ENCODE measurements at places on chromosomes 3 and 15.
A peak's percentile ranks its signal among the peaks of the same experiment; 100 is the strongest.

- peak; percentile 14 for DNase-seq
These were observed 697 bp upstream of the RAB5A start for GRCh38 chr3:19945969-19946831.

DNA sequence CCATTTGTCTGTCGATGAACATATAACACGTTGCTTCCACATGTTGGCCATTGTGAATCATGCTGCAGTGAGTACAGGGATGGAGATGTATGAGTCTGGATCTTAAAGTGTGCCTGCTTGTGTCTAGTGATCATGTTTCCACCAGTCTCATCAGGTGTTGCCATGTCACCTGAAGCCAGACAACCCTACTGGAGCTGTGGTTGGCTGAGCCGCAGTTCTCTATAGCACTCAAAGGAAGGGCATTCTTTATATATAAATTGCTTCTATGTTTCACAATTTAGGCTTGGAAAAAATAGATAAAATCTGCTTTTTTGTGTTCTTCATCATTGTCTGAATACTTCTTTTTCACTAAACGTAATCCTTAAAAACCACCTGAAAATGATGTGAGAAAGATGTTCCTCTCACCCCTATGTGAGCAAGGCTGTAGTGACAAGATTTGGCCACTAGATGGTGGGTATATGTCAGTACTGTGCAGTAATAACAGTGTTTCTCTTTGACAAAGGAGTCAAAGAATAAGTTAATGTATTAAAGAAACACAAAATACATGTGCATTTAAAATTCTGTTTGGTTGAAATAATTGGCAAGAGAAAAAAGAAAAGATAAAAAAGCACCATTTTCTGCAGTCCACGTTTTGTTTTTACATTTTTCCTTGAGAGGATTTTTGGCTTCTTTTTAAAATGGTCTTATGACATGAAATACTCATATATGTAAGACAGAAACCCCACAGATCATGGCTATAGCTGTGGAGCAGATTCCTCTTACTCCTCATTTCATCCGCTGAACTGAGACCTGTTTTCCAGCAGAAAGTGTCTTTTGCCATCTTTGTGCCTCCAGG lies 394.5 kb upstream of the DPPA4 start:
- peak; percentile 68 for DNase-seq

DNA sequence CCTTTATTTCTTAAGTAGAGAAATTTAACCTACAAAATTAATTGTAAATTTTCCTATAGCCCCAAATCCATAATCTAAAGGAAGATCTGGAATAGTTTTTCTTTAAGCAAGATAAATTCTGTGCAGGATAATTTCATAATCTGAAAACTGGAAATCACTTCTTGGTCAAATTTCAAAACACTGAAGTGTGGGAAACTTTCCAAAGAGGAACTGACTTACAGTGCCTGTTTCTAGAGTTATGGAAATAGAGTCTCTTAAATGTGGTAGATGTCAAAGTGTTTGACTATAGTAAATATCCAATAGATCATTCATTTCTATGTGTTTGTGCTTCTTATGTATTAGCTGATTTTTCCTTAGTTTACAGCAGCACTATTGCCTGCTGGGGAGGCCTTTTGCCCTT lies 1.6 kb upstream of the P2RY13 start:
- peak; percentile 30 for DNase-seq

- DNase-seq: peak; percentile 67
These were observed 166.7 kb upstream of the PRICKLE2 start for GRCh38 chr3:64392001-64392400.

GRCh38 chr15:37783290-37783689 lies 151.2 kb upstream of the TMCO5A start:
- DNase-seq: no peak

- no peak for DNase-seq
These were observed 89.3 kb downstream of the WNT7A start for GRCh38 chr3:13790376-13791197.

GRCh38 chr3:76040946-76041345 lies 255.6 kb upstream of the ZNF717 start:
- peak; percentile 52 for DNase-seq

DNA sequence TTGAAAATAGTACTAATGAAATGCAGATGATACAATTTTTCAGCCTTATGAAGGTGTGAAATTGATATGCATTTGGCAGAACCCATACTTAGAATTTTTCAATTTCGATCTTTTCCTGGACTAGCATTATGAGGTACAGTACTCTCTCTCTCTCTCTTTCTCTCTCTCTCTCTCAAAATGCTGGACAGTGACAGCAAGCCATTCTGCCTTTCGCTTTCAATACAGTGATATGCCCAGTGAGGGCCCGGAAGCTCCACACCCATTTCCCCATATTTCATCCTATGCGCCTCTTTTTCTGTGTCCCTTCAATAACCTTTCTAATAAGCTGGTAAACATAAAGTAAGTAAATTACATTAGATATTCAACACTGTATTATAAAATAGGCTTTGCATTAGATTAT lies 595.0 kb upstream of the UBE2E2 start:
- no peak for DNase-seq

GRCh38 chr3:14768182-14768790 lies 50.5 kb upstream of the FGD5 start:
- DNase-seq: no peak

GRCh38 chr3:50428007-50428633 lies 68.8 kb upstream of the TMEM115 start:
- no peak for DNase-seq

All from AG10803 (cell line).